ENCODE measurements at places on chromosomes 16 and 17.

DNA sequence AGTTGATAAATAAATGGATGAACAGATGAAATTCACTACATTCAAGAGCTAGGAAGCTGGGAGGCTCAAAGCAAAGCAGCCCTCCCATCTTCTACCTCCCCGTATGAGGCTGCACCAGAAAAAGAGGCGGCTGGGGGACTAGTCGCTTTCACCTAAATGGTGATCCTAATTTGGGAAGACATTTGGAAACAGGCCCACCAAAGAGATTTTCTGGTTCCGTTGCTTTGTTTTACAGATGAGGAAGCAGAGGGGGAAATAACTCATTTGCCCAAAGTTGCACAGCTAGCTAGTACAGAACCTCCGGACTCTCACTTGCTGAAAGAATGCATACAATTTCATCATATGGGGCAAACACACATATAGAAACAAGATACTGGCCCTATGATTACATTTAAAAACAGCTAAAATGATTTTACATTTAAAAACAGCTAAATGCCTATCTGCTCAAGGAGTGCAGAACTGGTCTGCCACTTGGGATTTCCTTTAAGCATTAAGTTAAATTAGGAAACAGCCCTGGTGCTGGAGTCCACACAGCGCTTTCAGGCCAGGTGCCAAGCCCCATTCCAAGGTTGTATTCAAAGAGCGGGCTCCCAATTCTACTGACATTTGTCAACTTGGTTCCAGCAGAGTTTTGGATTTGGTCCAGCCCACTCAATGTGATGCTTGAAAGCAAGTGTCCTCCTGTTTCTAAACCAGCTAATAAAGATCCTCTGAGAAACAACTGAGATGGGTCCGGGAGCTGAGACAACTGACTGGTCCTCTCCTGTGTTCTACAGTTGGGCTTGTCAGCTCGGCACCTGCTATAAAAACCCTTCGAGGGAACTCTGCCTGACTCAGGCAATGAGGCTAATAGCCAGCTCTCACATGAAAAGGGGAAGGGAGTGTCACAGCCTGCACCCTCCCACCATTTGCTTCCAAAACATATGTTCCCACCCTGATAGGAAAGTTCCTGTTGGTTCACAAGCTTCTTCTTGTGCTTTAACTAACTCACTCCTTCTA lies 11.7 kb downstream of the ERN1 start:
- no peak for DNase-seq

DNA sequence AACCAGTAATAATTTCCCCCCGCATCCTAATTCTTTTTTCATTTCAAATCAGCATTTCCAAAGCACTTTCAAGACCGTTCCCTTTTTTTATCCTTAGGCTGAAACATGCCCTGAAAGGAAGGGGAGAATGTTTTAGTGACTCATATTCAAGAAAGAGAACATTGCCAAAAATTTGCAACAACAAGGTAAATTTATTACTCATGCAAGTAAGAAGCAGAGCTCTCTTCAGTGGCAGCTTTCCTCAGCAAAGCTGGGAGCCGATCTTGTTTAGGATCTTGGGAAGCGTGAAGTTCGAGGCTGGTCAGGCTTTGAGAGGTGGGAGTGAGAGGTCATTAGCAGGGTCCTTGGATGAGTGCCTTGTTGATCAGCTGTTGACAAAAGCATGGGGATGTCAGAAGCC lies 129.5 kb downstream of the PRKCA start:
- no peak for DNase-seq

DNA sequence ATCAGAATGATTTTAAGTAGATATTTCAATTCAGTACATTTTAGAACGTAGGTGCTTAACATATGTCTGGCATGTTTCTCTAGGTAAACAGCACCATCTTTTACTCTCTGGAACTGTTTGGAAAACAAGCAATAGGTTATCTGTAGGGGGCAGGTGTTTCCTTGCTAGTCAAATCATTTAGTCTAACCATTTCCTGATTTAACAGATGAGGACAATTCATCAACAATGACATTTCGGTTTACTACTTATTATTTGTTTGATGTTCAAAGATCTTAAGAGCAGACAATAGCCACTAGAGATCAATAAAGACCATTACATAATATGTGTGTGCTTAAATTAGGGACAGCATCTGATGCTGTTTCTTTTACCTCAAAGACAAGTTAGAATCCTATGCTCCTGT lies 173.1 kb downstream of the CEP112 start:
- no peak for DNase-seq

- DNase-seq, result no peak
Measured at GRCh38 chr17:32673964-32674363, 187.2 kb downstream of the CDK5R1 start.

- DNase-seq, result peak; percentile 94
Measured at GRCh38 chr17:40559954-40560591, 5.2 kb downstream of the CCR7 start.

- no peak for DNase-seq
Measured at GRCh38 chr17:83089328-83090132, 10.1 kb downstream of the METRNL start.

DNA sequence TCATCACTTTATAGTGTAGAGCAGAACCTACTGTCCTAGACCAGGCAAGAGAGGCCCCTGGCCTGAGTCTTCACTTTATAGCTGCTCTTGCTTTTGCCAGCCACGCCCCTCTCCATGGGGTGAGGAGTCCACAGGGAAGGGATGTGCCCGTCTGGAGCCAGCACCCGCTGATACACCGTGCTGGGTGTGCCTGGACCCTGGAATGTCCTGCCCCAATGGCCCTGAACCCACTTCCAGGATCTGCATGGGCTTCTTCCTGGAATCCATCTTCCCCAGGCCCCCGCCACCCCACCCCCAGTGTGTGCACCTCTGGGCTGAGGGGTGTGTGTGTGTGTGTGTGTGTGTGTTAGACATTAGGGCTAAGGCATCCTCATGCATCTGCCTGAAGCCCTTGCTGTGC lies 44.9 kb downstream of the MEOX1 start:
- DNase-seq, result no peak

- DNase-seq, result no peak
Measured at GRCh38 chr17:17807440-17807839, 29.3 kb downstream of the SREBF1 start.

GRCh38 chr16:57628783-57629293 lies 408 bp downstream of the ADGRG1 start:
- no peak for DNase-seq

- no peak for DNase-seq
Measured at GRCh38 chr16:89054261-89054661, 39.4 kb upstream of the ACSF3 start.

All from right forelimb (tissue), 1 donor.